ENCODE measurements at places on chromosomes 12 and 14.

DNA sequence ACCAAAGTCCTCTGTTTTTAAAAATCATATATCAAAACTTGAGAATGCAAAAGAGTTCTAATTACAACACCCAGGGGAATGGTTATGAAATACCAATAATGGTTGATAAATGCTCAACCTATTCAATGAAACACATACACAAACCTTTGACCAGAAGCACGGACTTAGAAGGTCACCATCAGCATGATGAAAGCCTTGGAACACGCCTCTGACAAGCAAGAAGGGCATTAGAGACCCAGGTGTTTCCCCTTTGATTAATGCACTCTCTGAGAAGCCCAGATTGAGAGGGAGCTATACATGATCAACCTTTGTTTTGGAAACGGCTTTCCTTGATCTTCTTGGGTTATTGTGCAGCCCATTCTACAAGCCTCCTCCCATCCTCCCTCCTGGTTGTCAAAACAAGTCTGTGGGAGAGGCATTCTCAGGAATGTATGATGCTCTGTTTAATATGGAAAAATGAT, 69.0 kb downstream of the ZFP36L1 start:
- no peak for DNase-seq

- DNase-seq, result no peak
Observed at GRCh38 chr12:121325922-121326396, 26.3 kb downstream of the ANAPC5 start.

- DNase-seq, result no peak
Observed at GRCh38 chr14:85564841-85565527, 35.0 kb downstream of the FLRT2 start.

- DNase-seq, result no peak
Observed at GRCh38 chr12:40829738-40830144, 137.5 kb downstream of the CNTN1 start.

GRCh38 chr14:63240221-63240620, 36.0 kb downstream of the RHOJ start:
- DNase-seq, result no peak

- peak; percentile 13 for DNase-seq
Observed at GRCh38 chr12:105705765-105706164, 375.3 kb downstream of the C12orf75 start.

DNA sequence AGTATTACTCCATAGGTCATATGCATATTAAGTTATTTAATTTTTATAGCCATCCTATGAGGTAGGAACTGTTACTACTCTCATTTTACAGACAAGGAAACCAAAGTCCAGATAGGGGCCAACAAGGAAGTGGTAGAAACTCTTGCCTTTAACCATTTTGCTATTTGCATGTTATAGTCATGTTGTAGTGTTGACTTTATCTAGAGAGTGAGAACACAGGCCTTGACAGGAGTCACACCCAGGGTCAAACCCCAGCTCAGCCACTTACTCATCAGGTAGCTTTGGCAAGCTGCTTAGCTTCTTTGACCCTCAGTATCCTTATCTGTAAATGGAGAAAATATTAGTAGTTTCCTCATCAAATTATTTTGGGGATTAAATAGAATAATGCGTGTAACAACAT, 156.2 kb downstream of the CAND1 start:
- DNase-seq, result no peak

DNA sequence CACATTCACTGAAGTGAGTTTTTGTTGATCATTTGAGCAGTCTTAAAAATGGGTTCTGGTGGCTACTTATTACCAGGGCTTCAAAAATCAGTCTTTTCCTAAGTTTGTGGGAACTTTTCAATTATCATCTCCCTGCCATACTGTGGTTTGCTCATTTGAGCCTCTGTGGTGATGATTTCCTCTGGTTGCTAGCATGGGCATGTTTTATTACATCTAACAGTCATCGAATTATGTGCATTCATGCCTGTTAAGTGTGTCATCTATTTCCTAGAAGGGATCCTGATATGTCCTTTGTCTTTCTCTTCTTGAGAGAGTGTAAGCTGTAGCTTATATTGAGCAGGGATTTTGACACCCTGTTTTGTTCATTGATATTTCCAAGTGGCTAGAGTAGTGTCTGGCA, 116.8 kb downstream of the WIF1 start:
- DNase-seq, result peak; percentile 11

DNA sequence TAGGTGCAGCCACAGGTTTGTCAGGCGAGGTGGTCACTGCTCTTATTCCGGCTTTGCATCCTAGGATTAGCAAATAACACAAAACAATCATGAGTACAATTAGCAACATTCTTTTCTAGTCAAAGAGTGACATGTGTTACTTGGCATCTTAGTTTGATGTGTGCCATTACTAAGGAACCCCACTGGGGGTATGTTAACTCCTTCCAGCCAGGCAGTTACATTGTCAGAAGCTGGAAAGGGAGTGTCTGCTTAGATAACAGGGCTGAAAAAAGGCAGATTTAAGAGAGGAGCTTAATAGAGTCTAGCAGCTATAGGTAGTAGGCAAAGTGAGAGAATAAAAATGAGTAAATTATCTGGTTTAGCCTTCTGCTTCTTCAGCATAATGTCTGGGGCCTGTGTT, 30.5 kb upstream of the METAP2 start:
- no peak for DNase-seq

- DNase-seq, result no peak
Observed at GRCh38 chr12:93790472-93791152, 113.4 kb downstream of the CRADD start.

DNA sequence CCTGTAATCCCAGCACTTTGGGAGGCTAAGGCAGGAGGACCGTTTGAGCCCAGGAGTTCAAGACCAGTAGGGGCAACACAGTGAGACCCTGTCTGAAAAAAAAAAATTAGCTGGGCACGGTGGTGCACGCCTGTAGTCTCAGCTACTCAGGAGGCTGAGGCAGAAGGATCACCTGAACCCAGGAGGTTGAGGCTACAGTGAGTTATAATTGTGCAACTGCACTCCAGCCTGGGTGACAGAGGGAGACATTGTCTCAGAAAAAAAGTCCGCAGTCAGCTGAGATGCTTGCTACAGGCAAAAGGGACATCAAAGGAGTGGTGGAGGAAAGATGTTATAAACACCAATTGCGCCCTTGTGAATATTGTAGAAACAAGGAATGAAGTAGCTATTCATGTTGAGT, 77.8 kb downstream of the NDUFA12 start:
- DNase-seq, result no peak

Measured in GM04503 (cell line).